ENCODE measurements at places on chromosomes 5 and 9.

GRCh38 chr5:172777881-172778814 is 7.2 kb upstream of the DUSP1 start:
- peak; percentile 84 for DNase-seq

GRCh38 chr9:88418025-88418424 is 29.8 kb downstream of the SPIN1 start:
- DNase-seq: no peak

DNA sequence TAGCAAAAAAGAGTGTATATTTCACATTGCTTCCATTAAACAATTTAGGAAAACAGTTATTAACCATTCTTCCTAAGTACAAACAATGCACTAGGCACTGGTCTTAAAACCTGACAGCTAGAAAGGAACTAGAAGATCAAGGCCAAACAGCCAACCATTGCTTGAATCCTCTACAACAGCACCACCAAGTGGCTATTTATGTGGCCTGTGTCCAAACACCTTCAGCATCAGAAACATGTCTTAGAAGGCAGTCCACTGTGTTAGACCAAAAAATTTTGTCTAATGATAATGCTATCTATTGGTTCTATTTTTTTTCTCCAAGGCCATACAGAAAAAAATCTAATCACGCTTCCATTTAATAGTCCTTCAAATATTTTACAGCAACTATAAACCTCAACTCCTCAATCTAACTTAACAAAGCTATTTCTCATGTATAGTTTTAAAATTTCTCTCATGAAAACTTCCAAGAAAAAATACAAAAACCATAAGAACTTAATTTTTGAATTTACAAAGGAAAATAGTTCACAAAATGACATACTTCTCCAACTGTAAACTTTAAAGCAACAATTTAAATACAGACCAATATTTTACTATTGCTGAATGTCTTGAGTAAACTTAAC is 36.1 kb downstream of the CAAP1 start:
- peak; percentile 35 for DNase-seq

DNA sequence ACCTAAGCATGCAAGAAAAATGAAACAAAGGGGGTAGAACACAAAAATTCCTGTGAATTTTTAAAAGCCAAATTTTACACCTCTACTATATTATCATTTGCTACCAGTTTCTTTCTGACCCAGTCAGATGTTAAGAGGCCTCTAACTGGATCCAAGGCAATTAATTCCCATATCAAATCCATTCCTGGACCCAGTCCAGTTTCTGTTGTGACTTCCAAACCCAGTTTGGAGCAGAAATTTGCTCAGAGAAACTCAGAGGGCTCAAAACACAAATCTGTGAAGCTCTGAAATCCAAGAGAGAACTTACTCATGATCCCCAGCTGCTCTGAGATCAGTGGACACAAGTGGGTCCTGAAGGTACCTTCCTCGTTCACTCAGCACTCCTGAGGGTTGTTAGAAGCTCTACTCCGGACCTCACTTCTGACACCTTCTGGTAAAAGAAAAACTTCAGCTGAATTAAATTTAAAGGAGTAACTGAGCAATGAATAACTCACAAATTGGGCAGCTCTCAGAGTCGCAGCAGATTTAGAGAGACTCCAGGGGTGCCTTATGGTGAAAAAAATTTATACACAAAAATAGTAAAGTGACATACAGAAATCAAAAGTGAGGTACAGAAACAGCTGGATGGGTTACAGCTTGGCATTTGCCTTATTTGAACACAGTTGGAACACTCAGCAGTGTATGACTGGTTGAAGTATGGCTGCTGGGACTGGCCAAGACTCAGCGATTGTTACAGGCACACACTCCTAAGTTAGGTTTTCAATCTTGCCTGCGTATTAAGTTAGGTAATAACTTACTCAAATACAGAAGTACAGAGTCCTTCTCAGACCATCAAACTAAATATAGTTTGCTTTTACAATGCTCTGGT is 32.4 kb downstream of the INSL4 start:
- DNase-seq: no peak

- DNase-seq: no peak
These were observed 1083.4 kb upstream of the CDH18 start for GRCh38 chr5:21071421-21071820.

- DNase-seq: no peak
These were observed 1.1 kb upstream of the BRD3 start for GRCh38 chr9:134068744-134069479.

GRCh38 chr5:77957931-77958521 is 181.9 kb upstream of the TBCA start:
- DNase-seq: no peak

GRCh38 chr5:131610198-131611063 is 24.6 kb downstream of the RAPGEF6 start:
- peak; percentile 47 for DNase-seq

DNA sequence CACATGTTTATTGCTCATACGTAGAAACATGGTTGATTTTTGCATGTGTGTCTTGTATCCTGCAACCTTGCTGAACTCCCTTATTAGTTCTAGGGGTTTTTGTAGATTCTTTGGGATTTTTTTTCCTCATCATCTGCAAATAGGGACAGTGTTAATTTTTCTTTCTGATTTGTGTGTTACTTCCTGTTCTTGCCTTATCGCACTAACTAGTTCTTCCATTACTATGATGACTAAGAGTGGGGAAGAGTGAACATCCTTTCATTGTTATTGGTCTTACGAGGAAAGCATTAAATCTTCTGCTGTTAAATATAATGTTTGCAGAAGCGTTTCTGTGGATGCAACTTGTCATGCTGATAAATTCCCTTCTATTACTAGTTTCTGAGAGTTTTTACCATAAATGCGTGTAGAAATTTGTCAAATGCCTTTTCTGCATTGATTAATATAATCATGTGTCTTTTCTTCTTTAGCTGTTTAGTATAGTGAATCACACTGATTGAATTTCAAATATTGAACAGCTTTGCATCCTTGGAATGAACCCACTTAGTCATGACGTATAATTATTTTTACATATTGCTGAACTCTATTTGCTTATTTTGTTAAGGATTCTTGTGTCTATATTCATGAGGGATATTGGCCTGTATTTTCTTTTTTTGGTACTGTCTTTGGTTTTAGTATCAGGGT is 32.1 kb upstream of the RNF130 start:
- DNase-seq: no peak

GRCh38 chr5:168685566-168685965 is 106.4 kb upstream of the PANK3 start:
- no peak for DNase-seq

DNA sequence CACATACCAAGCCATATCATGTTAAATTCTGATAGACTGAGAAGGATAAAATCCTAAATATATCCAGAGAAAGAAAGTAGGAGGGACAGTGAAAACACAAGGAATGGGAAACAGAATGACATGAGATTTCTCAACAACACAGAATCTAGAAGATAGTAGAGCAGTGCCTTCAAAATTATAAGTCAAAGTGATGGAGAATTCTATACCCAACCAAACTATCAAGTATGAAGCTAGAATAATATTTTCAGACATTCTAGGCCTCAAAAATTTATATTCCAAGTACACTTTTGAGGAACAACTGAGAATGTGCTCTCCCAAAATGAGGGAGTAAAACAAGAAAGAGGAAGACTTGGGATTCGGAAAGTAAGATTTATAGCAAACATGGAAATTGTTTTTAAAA is 10.9 kb upstream of the TTLL11 start:
- no peak for DNase-seq

GRCh38 chr9:113640418-113640817 is 176.9 kb downstream of the RGS3 start:
- no peak for DNase-seq

GRCh38 chr5:134171972-134172371 is 4.8 kb downstream of the SKP1 start:
- no peak for DNase-seq

DNA sequence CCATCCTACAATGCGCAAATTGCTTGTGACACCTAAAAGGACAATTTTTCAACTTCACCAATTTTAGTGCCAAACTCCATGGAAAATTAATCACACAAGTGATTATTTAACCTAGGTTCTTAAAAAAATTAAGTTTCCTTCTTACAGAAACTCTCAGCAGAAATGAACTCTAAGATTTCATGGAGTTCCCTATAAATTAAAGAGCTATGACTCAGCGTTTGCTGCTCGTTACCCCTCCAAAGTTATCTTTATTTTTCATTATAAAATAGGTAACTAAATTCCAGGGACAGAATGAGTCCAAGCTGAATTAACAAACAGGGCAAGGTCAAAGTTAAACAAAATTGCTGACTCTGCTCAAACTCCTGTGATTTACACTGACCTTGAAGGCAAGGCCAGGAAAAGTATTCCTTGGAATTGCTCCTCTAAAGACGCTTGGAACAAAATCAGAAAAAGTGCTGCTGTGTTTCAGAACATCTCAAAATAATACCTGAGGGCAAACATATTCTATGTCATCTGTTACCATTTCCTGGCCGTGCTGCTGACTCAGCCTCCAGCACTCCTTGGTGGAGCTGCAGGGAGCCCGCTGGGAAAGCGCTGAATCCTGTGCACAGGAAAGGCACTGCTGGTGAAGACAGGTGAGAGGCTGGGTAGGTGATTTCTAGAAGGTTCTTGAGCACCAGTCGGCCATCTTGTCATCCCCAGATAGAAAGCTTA is 2.5 kb upstream of the CMBL start:
- DNase-seq: no peak

DNA sequence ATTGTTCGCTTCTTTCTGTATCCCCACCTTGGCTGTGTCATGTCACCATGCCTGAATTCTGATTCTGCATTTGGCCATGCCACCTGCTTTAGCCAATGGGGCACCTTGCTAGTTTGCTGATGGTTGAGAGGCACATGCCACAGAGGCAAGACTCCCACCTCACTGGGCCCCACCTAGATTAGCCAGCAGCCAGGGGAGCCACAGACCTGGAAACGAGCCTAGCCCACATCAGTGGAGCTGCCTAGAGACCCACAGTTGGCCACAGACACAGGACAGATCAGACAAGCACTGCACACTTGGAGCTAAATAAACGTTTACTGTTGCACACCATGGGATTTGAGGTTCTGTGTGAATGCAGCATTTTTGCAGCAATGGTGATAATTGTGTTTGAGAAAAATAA is 252.1 kb downstream of the LURAP1L start:
- DNase-seq: no peak

- DNase-seq: peak; percentile 60
These were observed 126.3 kb downstream of the HMHB1 start for GRCh38 chr5:143938230-143938629.

GRCh38 chr9:114248299-114248707 is 74.6 kb upstream of the ORM1 start:
- DNase-seq: no peak

DNA sequence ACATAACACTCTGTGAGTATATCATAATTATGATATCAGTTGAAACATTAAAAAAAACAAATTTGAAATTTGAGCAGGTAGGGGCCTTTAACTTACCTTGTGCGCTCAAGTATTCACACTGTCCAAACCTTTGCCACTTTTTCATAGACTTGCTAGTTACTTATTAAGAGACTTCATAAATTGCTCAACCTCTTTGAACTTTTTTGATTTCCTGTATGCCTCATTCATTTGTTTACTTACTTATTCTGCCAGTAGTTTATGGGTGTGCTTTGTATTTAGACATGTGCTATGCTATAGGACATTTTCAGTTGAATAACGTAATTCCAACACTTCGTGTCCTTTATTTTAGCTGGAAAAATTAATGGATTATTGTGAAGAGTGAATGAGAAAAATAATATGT is 204.8 kb downstream of the HCN1 start:
- no peak for DNase-seq

GRCh38 chr5:80249901-80250300 is 5.9 kb downstream of the SERINC5 start:
- no peak for DNase-seq

DNA sequence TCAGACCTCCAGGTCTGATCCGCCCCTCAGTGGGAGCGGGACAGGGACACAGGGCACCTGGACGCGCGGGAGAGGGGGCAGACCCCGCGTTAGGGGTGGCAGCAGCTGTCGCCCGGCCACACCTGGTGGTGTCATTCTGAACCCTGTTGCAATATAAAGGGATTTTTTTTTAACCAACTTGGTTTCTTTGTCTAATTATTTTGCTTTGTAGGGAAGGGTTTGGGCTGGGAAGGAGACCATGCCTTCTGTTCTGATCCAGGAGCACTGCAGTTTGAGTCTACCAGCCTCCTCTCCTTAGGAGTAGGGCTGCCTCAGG is 10.9 kb upstream of the ASS1 start:
- no peak for DNase-seq

- DNase-seq: no peak
These were observed 79.3 kb downstream of the RXRA start for GRCh38 chr9:134405527-134405926.

DNA sequence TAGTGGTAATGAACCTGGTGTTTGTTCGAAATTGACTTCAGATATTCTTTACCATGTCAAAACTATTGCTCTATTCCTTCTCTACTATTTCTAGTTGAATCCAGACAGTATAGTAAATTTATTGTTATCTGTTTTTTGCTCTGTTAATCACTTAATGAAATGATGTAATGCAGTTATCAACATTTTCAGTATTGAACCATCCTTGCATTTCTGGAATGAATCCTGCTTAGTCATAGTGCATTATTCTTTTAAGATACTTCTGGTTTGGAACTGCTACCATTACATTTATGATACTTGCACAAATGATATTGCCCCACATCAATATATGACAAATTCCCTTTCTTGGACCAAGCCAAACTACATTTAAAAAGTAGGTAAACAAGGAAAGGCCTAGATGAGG is 554.0 kb upstream of the KLF4 start:
- no peak for DNase-seq

DNA sequence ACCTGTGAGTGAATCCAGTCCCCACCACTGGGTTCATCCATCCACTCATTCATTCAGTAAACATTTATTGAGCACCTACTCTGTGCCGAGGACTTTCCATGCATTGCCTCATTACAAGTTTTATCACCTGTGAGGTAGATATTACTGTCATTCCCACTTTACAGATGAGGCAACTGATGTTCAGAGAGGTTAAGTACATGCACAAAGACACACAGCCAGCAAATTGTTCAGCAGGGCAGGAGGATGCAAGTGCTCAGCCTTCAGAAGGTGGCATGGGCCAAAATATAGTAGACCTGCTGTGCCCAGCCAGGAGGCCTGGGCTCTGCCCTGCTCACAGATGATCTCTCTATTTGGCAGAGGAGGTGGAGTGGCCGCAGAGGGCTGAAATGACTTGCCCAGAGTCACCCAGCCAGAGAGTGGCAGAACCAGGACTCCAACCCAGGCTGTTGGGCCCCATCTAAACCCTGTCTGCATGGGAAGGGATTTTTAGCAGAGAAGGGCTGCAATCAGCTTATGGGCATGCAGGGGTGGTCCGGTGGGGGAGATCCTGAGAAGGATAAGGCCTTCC is 7.6 kb upstream of the NEURL1B start:
- DNase-seq: no peak

DNA sequence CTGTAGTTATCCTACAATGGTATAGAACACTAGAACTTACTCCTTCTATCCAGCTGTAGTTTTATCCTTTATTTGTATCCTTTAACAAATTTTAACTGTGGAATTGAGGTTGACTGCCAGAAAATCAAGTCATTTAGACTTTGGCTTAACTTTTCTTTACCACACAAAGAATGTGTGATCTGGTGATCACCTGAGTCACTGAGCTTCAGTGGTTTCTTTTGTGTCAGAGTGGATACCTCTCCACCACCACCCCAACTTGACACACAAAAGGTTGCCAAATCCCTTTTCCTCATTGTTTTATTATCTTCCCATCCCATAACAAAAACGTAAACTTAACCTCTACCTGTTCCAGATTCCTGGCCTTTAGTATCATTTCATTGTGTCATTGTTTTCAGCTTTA is 5.5 kb downstream of the OTULIN start:
- no peak for DNase-seq

Data from AG20443 (cell line).